ENCODE measurements at places on chromosomes 2 and 18.

DNA sequence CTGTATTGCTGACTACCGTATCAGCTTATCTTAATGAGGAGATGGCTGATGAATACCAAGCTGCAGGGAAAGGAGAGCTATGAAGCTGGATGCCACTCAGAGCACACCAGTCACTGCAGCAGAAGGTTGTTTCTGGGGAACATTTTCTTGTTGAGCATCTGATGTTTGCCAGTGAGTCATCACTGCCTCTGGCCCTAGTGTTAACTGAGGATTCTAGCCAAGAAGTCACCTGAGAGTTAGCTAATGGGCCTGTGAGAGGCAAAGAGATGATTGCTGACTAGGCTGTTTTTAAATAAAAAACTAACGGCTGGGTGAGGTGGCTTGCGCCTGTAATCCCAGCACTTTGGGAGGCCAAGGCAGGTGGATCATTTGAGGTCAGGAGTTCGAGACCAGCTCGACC is 37.9 kb downstream of the CCDC150 start:
- no peak for DNase-seq

DNA sequence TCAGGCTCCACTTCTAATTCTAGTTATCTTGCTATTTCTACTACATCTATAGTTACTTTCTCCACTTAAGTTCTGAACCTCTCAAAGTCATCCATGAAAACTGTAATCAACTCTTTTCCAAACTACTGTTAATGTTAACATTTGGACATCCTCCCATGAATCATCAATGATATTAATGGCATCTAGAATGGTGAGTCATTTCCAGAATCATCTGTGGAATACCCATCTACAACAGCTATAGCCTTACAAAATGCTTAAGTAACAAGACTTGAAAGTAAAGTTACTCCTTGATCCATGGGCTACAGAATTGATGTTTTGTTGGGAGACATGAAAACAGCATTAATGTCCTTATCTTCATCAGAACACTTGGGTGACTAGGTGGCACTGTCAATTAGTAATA is 35.4 kb downstream of the BARD1 start:
- DNase-seq, result no peak

DNA sequence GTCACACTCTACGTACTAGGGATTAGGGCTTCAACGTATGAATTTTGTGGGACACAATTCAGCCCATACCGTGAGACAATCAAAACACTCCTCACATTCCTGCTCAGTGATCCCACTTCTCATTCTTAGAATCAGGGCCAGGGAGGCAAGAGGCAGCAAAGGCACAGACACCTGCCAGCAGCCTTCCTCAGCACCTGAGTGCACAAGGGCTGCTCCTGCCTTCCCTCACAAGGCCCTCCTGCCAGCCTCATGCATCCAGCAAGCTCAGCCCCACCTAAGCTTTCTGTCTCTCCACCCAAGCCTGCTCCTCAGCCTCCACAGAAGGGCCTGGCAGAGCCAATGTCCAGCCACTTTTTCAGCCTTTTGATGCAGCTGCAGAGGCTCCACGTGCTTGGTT is 141.6 kb downstream of the SP3 start:
- DNase-seq, result no peak

DNA sequence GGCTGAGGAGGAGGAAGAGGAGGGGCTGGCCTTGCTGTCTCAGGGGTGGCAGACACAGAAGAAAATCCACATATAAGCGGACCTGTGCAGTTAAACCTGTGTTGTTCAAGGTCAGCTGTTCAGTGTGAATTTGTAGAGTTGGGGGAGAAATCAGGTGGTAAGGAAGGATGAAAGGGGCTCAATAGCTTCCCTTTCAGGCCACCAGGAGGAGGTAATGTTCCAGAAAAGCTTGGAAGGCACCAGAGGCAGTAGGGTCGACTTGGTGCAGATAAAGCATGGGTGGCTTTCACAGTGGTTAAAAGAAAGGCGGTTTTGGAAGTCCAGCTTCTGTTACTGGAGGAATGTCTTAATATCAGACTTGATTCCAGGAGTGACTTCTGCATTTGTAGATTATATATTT is 167.4 kb downstream of the THSD7B start:
- DNase-seq, result no peak

GRCh38 chr18:73841661-73842060 is 306.0 kb downstream of the FBXO15 start:
- DNase-seq, result no peak

DNA sequence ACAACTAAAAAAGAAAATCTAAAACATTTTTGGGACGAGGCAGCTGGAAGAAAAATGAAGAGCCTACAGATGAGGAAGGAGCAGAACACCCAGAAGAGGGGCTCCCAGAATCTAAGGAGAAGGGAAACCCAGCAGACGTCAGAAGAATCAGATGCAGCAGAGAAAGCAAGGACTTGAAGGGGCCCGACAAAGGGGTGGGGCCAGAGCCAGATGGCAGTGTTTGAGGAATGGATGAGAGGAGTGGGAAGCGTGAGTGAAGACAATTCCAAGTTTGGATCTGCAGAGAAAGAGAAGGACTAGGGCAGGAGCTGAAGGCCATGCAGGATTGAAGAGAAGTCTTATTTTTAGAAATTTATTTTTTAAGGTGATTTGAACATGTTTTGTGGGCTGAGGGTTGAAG is 19.3 kb downstream of the PTMA start:
- no peak for DNase-seq

DNA sequence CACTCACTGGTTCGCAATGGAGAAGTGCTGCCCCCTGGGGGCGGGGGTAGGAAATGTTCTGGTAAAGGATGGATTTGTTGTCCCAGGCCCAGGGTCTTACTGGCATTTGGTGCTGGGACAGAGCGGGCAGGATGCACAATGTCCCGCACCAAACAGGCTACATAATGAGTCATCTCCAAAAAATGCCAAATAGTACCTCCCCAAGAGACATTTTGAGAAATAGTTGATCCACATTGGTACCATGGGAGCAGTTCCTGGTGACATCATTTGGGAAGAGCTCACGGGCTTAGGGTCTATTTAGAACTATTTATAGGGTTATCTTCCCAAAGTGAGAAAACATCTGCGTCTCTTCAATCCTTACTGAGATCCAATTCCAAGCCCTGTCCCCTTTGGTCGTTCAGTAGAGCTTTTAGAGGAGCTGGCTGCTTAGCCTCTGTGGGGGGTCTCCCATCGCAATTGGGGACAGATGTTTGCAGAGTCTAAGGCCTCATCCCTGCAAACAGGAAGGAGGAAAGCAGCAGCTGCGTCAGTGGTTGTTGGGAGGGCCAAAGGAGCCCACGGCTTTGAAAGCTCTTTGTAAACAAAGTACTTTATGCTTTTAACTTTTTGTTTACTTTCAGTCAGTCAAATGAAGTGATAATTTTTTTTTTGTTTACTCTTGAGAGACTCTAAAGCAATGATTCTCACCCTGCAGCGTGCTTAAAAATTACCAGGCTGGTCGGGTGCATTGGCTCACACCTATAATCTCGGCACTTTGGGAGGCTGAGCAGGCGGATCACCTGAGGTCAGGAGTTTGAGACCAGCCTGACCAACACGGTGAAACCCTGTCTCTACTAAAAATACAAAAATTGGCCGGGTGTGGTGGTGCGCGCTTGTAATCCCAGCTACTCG is 49.3 kb downstream of the GREB1 start:
- DNase-seq, result peak; percentile 61

- DNase-seq, result peak; percentile 42
Observed at GRCh38 chr2:218396688-218397462, 2.8 kb upstream of the CTDSP1 start.

GRCh38 chr2:165274698-165275097 is 35.5 kb downstream of the SCN2A start:
- no peak for DNase-seq

DNA sequence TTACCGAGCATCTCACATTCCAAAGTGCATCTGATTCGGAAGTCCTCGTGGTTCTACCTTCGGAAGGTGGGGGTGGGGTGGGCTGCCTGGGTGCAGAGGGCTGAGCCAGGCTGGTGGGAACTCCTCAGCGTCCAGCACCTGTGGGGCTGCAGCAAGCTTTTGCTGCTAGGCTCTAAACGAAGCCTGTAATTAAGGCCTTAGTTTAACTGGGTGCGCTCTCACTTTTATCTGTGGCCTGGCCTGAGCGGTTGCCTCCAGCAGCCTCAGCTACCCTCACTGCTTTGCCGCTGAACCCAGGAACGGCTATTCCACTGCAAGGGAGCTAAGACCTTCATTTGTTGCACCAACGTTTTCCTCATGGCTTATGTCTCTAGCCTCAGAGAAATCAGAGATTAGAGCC is 48.4 kb downstream of the TMEM17 start:
- no peak for DNase-seq

- DNase-seq, result no peak
Observed at GRCh38 chr2:190714958-190715357, 66.1 kb downstream of the NAB1 start.

DNA sequence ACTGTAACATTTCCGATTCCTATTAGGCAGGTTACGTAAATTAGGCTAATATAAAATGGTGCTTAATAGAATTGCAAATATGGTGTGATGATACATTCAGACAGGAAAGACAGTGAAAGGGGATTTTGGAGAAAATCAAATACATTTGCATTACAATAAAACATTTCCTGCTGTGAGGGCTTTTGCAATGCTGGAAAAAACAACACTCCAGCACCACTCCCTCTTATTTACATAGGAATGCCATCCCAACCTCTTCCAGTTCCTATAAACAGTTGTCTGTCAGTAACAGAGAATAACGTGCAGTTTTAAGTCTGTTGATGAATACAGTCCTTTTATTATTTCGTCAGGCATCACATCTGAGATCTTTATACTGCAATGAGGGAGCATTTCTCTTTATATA is 298.8 kb upstream of the FANCL start:
- DNase-seq, result no peak

- no peak for DNase-seq
Observed at GRCh38 chr2:149388120-149388816, 57.9 kb downstream of the LYPD6 start.

DNA sequence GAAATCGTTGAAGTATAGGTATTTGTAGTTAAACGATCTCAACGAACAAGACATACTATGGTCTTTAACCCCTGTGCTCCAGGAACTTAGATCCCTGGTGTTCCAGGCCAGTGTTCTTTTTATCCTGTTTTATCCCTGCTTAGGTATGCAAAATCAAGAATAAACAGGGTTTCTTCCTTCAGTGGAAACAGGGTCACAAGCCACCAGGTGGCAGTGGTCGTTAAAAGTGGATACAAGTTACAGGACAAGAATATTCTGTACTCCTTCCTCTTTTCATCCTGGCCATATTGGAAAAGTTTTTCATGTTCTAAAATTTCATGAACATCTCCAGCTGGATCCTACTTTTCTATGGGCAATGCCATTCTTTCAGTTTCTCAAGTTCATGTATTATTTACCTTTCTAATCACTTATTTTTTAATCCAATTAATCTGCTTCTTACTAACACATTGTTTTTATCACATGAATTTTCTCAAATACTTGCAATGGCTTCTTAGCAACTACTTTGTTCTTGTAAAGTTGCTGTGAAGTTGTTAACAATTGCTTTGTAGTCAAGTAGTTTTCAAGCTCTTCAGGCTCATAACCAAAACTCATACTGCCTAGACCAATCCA is 16.4 kb upstream of the HNMT start:
- DNase-seq, result no peak

DNA sequence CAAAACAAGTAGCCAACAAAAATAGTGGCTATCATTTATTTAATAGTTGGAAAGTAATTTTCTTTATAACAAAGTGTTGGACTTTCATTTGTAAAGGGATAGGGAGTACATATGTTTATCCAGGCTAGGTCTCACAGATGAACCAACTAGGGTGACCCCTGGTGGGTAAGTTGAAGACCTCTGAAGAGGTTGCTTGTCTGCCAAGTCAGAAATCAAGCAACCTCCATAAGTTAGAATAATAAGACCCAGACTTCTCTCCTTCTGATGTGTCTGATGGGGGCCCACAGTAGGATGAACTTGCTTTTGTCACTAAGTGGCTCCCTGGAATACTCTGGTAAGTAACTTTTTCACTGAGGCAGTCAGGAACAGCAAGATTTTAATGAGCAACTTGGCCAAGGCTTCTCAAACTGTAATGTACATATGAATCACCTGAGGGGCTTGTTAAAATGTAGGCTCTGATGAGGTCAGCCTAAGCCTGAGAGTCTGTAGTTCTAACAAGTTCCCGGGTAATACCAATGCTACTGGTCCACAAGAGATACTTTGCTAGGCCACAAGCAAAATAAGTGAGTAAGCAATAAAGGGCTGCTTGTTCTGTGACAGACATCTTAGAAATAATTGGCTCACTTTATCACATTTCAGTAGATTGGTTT is 319.6 kb downstream of the PIK3C3 start:
- no peak for DNase-seq

DNA sequence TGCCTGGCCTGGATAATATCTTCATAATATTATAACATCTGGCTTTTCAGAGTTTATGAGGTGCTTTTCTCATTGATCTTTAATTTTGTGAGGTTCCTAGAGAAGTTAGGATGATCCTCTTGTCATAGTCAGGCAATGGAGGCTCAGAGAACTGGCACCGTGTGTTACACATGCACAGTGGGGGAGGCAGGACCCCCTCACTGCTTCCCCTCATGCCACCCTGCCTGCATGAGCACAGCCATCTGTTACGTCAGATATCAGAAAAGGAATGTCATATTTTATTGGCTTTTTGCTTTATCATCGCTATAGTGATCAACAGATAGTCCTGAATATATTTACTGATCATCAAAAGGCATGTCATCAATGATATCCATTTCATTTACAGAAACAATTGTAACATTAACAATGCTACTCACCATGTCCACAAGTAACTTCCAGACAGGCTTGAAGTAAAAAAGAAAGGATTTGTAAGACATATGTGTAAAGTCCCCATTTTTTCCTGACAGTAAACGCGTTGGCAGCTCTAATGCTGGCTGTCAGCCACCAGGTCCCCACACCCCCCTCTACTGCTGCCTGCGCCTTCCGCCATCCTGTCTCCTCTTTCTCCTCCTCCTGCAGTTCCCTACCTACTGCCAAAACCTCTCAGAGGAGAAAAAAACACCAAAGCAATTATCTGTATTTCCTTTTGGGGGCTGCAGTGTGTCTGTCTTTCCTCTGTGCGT is 18.8 kb downstream of the ENOSF1 start:
- DNase-seq, result no peak

DNA sequence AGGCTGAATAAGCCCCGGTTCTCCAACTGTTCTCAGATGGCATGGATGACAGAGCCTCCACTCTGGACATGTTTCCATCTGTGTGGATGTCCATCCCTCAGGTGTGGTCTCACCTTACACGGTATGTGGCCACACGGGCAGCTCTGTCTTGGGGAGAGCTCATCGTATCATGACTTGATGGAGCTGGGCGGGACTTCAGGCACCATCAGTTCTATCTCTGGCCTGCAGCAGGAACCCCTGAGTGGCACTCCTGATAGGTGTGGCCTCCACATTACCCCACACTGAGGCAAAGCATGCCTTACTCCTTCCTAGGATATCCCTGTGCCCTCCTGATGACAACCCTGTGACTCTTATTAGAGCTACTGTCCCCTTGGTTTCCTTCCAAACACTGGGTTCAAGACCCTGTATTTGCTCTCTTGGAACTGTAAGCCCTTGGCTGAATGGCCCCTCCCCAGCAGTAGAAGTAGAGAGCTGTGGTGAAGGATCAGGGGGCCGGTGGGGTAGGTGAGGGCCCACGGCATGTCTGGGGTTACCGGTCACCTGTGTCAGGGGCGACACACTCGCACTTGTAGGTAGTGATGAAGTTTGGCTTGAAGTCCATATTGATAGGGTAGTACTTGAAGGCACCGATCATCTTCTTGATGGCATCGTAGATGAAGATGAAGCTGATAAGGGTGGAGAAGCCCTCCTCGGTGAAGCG is 48.2 kb downstream of the MTHFD2 start:
- DNase-seq, result no peak
